ENCODE measurements at places on chromosomes 1 and 21.

GRCh38 chr1:51642739-51643142 is 25.8 kb downstream of the OSBPL9 start:
- no peak for DNase-seq

DNA sequence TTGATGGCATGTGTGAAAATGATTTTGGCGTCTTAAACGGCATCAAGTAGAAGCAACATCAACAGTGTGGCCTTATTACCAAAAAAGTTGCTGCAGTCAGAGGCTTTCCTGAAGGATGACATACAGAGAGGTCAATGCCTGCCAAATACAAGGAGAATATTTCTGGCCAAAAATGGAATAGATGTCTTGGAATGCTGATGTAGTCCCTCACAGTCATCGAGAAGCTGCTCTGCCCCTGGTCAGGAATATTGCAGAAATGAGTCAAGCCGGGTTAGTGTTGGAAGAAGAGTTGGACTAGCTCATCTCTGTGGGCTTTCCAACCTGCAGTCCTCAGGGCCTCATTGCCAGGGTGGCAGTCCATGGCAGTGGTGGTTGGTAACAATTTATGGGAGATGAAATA is 42.1 kb downstream of the NOS1AP start:
- no peak for DNase-seq

- no peak for DNase-seq
Observed at GRCh38 chr1:78553859-78554258, 63.1 kb downstream of the PTGFR start.

- DNase-seq: no peak
Observed at GRCh38 chr1:75937034-75937433, 4.8 kb upstream of the ASB17 start.

GRCh38 chr1:197825541-197825940 is 50.3 kb upstream of the DENND1B start:
- DNase-seq: no peak

DNA sequence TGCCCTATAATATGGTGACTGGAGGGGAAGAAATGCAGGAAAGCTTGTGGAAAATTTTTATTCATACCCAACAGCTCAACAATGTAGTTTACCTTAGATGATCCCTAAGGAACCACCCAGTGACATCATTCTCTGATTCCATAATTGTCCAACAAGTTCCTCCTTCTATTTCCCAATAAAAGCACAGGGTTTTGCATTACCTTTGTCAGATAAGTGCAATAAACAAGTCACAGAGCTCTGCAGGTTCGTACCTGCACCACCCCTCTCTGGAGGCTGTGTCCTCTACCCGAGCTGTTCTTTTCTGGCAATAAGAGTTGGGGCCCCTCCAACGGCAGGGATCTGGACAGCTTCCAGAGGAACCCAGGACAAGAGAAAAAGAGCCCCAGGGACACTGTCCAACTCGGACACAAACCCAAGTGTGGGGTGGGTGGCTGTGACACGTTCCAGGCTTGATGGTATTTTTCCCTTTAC is 38.8 kb downstream of the RCAN1 start:
- no peak for DNase-seq

DNA sequence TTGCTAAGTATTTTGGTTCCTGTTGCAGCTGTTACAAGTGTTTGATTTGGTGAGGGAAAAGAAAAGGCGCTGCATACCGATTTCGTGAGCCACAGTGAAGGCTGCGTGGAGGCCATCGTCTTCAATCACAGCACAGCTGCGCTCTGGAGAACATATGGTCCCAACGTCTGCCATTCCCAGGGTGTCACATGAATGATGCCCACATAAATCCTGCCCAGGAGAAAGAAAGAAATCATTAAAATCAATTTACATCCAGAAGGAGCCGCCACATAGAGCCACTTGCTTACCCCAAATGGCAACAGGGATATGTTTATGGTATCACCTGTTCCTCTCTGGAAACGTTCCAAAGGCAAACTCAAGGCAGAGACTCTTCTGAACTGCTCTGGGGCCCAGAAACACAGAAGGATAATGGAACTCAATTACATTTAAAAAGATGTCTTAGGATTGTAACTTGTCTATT is 12.2 kb downstream of the ADAMTS5 start:
- DNase-seq: no peak

GRCh38 chr21:37636152-37636860 is 269.7 kb downstream of the DYRK1A start:
- no peak for DNase-seq

DNA sequence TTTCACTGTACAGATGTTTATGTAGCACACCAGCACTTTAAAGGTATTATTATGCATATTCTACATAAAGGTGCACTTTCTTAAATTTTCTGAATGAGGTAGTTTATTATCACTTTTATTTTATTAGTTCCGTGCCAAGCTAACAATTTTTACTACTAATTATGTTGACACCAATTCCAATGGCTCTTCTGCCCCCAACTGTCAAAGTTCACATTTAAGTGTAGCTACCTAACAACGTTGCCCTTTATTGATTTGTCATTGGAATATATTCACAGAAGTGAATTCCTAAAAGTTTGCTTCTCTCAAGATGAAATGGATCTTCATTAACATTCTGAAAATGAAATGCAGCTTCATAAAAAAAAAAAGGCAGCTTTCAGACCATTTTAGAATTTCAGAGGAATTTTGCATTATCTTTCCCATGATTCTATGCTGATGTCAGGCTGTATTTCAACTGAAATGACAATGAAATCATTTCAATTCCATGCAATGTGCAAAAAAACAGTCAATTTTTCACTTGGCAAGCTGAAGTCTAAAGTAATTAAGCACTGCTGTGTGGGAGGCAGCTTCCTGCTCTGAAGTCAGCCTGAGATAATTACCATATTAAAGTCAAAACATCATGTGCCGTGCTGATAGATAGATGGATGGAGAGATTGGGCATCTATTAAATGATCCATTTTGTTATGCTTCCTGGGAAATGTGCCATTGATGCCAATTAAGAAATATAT is 229.2 kb downstream of the TTLL7 start:
- DNase-seq: no peak

DNA sequence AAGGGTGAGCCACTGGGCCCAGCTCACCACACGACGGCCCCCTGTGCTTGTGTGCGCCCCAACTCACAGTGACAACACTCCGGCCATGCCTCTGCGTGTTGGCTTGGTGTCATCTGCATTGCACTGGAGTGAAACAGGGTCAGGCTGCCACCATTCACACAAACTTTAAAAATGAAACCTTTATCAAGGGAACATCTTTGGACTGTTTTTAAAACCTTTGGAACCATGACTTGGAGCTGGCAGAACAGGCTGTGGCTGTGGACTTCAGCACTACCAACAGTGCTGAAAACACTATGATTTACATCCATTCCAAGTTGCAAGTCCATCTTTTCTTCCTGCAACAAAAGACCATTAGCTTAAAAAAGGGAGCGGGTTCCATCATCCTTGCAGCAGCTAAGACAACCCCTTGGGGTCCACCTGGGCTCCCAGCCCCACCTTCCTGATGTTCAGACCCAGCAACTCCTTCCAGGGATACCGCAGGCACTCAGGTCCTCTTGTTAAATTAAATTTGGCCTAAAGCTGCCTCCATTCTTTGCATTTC is 25.6 kb downstream of the POFUT2 start:
- DNase-seq: no peak

- no peak for DNase-seq
Observed at GRCh38 chr1:222416001-222416791, 131.7 kb downstream of the HHIPL2 start.

GRCh38 chr1:172903581-172904220 is 147.0 kb downstream of the TNFSF18 start:
- no peak for DNase-seq

GRCh38 chr1:20123722-20124455 is 4.6 kb upstream of the PLA2G2D start:
- DNase-seq: no peak

GRCh38 chr1:151809985-151810556 is 4.9 kb upstream of the LINGO4 start:
- no peak for DNase-seq

GRCh38 chr1:176119549-176119948 is 87.5 kb downstream of the COP1 start:
- DNase-seq: no peak

- no peak for DNase-seq
Observed at GRCh38 chr1:68585351-68585750, 88.5 kb upstream of the DEPDC1 start.

- no peak for DNase-seq
Observed at GRCh38 chr1:184417916-184418315, 31.1 kb downstream of the C1orf21 start.

GRCh38 chr21:36059823-36060158 is 535 bp downstream of the SETD4 start:
- no peak for DNase-seq

GRCh38 chr21:25412100-25412499 is 195.2 kb downstream of the MRPL39 start:
- no peak for DNase-seq

GRCh38 chr1:201711811-201712210 is 117.1 kb upstream of the IPO9 start:
- no peak for DNase-seq

DNA sequence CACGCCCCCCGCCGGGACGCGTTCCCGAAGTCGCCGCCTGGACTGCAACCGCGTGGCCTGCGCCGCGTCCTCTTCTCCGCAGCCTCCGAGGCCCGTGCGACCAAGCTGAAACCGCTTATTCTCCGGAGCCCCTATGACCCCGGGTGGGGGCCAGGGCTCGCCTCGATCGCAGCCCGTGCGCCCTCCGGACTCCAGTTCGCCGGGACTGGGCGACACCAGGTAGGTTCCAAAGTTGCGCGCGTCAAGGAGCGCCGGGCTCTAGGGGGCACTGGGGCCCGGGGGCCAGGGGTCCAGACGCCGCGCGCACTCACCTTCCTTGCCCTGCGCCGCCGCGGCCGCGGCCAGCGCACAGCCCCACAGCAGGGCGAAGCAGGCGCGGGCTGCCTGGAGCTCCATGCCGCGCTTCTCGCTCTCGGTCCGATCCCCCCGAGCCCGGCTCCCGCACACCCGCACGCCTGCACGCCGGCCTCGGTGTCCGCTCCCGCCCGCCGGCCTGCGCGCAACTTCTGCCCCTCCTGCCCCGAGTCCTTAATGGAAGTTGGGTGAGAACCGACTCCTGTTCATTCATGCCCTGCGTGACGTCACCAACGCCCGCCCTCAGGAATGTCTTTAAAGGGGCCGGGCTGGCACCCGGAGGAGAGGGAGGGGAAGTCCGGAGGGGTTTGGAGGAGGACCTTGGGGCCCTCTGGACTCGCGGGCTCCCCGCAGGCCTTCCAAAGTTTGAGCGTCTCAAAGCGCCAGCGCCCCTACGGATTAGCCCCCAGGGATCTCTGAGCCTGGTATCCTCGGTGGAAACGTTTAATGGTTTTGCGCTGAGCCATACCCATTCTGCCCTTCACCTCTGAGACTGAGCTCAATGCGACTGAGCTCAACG is at the start of gene EPHA2:
EPHA2 (minus strand) TSS at position 533 of the 874 bp plus-strand sequence; CDS start at position 396, 137 bp downstream.
- no peak for DNase-seq

- no peak for DNase-seq
Observed at GRCh38 chr1:85280636-85281035, 4.2 kb upstream of the BCL10 start.

GRCh38 chr21:43727519-43728153 is 8.7 kb downstream of the PDXK start:
- no peak for DNase-seq

GRCh38 chr1:61579802-61580201 is 145.1 kb downstream of the TM2D1 start:
- no peak for DNase-seq

DNA sequence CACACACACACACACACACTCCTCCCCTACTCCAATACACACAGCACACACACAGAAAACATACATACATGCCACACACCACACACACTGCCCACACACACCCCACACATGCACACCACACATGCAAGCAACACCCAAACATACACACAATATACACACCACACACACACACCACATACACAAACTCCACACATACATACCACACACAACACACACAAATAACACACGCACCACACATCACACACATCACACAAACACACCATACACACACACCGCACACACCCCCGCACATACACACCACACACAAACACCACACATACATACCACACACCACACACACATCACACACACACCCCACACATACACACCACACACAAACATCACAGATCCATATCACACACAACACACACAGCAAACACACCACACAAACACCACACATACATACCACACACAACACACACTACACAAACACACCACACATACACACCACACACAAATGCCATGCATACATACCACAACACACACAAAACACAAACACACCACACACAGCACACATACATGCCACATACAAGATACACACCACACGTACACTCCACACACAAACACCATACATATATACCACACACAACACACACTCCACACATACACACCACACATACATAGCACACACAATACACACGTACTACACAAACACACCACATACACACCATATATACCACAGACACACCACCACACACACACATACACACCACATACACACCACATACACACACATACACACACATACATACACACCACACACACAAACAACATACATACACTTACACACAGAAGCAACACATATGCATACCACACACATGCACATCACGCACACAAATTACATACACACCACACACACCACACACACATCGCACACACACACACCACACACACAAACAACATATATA is 932 bp upstream of the RAB7B start:
- DNase-seq: no peak

GRCh38 chr1:58852731-58853485 is 69.1 kb upstream of the JUN start:
- DNase-seq: no peak

DNA sequence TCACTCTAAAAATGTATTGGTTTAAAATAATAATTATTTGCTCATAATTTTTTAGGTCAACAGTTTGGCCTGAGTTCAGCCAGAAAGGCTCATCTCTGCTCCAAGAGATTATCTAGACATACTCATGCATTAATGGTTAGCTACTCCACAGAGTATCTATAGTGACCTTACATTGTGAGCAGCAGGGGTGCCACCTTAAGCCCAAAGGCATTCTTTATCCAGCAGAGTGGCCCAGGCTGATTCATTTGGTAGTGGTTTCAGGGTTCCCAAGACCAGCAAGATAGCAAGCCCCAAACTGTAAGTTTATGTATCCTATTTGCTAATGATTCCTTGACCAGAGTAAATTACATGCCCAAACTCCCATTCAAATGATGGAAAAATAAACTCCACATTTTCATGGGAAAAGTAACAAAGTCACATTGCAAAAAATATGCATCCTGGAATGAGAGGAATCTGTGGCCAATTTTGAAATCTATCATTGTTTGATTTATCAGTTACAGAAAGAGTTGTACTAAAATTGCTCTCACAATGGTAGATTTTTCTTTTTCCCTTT is 182.6 kb upstream of the KCNK2 start:
- no peak for DNase-seq

- DNase-seq: peak; percentile 11
Observed at GRCh38 chr21:42652527-42653230, 742 bp upstream of the PDE9A start.
